Activated naive CD4-positive, alpha-beta T cell treated with anti-CD3 and anti-CD28 coated beads, Interleukin-2, amount 50 U/mL, for 72 hours (primary cell): ENCODE measurements at places on chromosomes 1 and 21.

DNA sequence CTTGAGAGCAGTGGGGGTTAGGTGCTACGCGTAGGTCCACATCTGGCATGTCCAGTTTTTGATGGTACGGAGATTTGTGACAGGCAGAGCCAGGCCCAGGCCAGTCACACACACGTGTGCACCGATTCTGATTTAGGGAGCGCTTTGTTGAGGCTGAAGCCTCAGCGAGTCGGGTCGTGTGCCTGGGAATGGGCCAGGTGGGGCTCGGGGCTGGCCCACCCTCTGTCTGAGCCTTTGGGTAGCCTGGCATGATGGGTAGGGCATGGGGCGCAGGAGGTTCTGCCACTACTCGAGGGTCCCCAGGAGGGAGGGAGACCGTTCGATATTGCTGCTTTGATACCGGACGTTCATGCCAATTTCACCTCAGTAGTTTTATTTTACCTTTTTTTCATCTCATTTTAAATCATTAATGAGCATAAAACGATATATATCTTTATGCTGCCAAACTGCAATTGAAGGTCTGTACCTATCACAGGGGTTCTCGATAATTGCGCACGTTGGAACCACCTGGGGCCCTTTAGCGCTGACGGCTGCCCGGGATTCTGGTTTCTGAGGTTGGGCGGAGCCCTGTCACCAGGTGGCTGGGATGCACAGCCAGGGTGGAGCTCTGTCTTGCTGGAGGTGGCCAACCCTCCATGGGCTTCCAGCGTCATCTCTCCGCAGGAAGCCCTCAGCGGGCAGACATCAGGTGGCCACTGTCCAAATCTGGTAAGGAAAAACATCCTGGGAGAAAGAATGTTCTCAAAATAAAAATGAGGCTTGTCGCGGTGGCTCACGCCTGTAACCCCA, 71.9 kb downstream of the SCCPDH start:
- DNase-seq: no peak

DNA sequence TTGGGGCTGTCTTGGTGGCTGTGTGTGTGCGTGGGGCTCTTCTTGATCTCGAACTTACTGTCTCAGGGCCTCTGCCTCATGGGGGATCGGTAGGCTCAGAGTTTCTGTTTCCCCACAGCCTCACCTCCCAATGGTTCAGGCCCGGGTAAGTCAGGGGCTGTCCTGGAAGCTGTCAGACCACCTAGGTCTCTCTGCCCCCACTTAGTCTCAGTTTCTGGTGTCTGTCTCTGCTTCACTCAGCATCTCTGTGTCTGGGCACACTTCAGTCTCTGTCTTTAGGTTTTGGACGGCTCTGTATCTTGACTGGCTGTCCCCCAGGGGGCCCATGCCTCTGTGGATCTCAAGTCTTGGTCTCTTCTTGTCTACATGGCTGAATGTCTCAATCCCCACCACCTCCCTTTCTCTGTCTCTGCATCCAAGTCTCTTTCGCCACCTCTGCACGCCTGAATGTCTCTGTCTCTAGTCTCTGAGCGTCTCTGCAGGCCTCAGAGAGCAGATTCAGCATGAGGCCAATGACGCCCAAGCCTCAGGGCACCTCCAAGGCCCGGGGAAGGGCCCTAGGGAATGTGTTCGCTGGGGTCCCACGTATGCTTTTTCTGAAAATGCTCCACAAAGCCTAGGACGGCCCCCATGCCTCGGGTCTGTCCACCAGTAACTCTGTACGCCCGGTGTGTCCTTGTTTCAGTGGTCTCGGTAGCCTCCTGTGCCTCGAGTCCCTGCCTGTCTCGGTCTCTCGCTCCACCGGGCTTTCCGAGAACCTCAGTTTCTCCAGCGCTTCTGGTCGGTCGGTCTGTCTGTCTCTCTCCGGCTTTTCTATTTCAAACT, 818 bp downstream of the FHL3 start:
- no peak for DNase-seq

GRCh38 chr1:12100071-12100470, 37.0 kb downstream of the TNFRSF8 start:
- no peak for DNase-seq

- DNase-seq: no peak
Measured at GRCh38 chr1:79667166-79667565, 660.6 kb upstream of the ADGRL4 start.

GRCh38 chr1:183480971-183481441, 8.7 kb downstream of the SMG7 start:
- DNase-seq: no peak
